Stimulated activated CD4-positive, alpha-beta T cell treated with anti-CD3 and anti-CD28 coated beads, Interleukin-1b, Interleukin-23, amount 100 ng/mL, for 1 hour (primary cell): ENCODE measurements at places on chromosomes 4 and X.

- DNase-seq: no peak
These were observed 15.0 kb upstream of the NAT8L start for GRCh38 chr4:2044119-2044485.

DNA sequence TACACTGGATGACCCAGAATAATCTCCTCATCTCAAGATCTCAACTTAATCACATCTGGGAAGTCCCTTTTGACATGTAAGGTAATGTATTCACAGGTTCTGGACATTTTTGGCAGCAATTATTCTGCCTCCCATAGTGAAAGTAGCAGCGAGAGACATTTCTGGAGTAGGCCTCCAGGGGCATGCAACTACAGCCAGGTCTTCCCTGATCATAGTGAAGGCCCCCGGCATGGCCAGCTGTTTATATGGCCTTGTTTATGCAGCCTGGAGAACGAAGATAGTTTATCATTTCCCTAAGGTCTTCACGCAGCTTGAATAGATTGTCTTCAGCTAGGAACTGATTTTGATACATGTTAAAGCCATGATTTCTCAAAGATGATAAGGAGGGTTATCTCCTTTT, 139.9 kb downstream of the RNF150 start:
- no peak for DNase-seq

GRCh38 chr4:130183766-130184165, 1087.8 kb downstream of the C4orf33 start:
- DNase-seq: no peak

- no peak for DNase-seq
These were observed 226.3 kb upstream of the PPARGC1A start for GRCh38 chr4:24116107-24116506.

GRCh38 chr4:2298532-2298991, 36.7 kb upstream of the MXD4 start:
- no peak for DNase-seq

DNA sequence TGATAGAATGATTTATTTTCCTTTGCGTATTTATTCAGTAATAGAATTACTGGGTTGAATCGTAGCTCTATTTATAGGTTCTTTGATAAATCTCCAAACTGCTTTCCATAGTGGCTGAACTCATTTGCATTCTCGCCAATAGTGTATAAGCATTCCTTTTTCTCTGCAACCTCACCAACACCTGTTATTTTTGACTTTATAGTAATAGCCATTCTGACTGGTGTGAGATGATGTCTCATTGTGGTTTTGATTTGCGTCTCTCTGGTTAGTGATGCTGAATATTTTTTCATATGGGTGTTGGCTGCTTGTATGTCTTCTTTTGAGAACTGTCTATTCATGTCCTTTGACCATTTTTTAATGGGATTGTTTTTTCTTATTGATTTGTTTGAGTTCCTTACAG, 160.7 kb downstream of the MID1IP1 start:
- DNase-seq: no peak

GRCh38 chr4:9600246-9600645, 156.0 kb downstream of the DEFB131A start:
- DNase-seq: no peak

DNA sequence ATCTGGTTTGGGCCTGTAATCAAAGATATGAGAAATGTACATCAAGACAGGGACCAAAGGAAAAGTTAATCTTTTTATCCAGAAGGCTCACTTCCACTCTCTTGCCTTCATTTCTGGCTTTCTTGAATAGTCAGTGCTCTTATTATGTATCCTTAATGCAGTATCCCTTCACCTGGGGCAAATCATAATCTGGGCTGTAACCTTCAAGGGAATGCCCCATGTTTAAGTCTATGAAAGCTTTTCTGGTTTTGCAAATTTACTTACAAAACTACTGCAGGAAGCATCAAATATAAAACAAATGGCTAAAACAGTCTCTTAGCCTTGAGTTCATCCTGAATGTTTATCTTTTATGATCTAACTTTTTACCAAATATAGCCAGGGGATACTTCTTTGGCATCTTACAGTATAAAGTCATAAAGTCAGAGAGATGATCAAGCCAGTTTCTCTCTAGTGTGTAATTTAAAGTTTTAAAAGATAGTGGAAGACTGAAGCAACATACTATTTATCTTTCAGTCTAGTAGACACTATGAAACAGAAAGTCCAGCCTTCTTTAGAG, 1214.8 kb downstream of the STIM2 start:
- no peak for DNase-seq

DNA sequence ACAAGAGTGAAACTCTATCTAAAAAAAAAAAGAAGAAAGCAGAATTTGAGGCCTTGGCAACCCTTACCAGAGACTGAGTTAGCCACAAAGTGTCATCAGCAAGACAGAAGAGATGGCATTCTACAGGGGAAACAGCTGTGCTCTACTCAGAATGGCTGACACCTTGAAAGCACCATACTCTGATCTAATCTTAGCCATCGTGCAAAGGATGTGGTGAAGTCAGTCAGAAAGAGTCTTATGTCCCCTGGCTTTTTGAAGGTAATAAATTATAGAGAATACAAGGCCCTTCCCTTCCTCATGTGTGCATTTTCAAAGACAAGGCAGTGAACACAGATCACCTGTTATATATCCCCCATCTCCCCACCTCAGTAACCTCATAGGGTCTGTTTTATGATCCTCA, 13.2 kb downstream of the CLNK start:
- DNase-seq: no peak

DNA sequence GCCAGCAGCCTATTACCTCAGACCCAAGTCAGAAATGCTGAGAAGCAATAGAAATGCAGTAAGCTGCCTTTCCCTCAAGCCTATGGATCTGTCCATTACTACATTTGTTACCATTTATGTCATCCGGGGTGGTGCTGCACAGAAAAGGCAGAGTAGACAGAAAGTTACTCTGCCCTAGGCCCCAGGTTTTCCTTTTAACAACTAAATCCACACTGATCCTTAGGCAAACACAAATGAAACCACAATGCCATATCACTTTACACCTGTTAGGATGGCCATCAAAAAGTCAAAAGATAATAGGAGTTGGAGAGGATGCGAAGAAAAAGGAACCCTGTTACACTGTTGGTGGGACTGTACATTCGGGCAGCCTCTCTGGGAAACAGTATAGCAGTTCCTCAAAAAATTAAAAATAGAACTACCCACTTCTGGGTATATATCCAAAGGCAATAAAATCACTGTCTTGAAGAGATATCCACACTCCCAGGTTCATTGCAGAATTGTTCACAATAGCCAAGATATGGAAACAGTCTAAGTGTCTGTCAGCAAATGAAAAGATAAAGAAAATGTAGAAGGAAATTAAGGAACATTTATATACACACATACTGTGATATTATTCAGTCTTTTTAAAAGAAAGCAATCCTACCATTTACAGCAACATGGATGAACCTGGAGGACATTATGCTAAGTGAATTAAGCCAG, 186.3 kb downstream of the NWD2 start:
- DNase-seq: no peak

DNA sequence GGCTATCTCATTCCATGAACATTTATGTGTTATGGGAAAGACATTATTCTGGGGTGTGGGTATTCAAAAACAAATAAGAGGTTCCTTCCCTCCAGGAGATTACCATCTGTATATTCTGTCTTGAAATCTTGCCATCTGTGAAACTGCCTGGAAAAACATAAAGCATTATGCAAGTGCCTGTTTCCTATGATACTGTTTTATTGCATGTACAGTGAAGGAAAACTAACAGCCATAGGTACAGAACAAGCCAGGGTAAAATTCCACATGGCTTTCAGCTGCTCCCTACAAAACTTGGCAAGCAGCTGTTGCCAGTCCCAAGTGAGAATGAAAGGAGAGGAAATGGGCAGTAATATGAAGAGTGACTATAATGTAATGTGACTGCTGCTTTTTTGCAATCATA, 136.0 kb downstream of the GUCY2F start:
- no peak for DNase-seq

DNA sequence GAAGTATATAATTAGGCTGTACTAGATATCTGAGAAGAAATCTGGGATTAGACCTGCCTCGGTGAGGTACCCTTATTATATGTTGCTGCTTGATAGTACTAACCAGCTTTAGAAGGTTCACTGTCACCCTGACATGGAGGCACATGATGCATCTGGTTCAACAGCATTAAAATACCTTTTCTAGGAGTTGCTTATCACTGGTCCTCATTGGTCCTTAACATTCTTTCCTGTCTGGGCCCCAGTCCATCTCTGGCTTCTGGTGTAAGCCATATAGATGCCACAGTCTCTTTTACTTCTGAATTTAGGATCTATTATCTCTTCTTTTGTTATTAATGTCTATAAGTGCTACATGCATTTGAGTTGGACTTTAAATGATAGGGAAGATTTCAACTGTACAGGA, 40.2 kb downstream of the GPRIN3 start:
- no peak for DNase-seq

- no peak for DNase-seq
These were observed 1103.1 kb upstream of the TENM3 start for GRCh38 chr4:181140037-181140603.
